T-helper 22 cell (primary cell): ENCODE measurements at places on chromosomes 12 and 14.

DNA sequence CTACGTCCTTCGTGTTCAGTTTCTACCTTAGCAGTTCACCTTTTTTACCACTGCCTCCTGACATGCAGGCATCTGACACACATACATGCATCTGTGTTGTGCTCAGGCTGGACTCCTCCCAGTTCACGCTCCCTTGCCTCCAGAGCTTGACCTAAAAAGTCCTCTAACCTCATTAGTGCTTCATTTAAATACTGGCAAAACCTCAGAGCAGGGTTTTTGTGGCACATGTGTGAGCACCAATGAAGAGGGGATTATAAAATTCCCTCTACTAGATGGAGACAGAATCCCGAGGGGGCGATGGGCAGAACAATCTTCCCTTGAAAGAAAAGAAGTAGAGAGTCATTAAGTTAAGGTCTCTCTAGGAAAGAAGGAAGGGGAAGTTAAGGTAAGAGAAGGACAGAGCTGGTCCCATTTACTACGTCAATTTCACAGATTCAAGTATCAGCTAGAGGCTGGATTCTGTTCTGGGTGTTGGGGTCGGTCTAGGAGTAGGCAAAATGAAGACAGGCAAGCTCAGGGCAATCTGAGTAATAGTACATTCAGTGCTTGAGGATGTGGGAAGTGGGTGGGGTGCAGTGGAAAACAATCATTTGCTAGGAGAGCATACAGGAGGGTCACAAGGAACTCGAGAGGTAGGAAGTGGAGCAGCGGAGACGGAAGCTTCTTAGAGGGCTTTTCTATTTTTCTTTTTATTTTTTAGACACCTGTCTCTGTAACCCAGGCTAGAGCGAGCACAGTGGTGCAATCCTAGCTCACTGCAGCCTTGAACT, 7.5 kb downstream of the HAL start:
- DNase-seq = no peak

DNA sequence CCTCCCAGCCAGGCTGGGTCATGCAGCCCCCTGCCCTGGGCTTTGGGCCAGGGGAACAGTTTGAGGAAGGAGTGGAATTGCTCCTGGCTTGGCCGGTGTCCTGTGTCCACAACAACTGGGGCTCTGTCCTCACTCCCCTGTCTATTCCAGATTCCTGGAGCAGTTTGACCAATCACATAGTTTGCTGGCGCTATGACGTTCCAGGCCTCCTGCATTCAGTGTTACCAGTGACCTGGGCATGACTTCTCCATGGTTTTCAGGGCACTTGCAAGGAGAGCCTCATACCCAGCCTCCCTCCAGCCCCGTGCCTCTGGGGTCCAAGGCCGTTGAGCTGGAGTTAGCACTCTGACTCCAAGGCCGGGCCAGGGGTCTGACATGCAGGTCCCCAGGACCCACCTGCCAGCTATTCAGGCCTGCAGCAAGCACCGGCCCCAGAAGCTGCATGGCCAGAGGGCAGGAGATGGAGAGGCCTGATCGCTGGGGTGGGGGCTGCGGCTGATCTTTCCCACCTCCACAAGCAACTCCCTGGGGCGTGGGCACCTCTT, 34.2 kb downstream of the ISCA2 start:
- DNase-seq = no peak

DNA sequence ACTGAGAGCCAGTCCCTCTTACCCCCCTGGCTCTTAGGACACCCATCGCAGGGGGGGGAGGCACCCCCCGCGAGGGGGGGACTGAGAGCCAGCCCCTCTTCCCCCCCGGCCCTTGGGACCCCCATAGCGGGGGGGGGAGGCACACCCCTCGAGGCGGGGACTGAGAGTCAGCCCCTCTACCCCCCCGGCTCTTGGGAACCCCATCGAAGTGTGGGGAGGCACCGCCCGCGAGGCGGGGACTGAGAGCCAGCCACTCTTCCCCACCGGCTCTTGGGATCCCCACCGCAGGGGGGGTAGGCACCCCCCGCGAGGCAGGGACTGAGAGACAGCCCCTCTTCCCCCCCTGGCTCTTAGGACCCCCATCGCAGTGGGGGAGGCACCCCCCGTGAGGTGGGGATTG, 48.8 kb downstream of the DDX11 start:
- DNase-seq = no peak

DNA sequence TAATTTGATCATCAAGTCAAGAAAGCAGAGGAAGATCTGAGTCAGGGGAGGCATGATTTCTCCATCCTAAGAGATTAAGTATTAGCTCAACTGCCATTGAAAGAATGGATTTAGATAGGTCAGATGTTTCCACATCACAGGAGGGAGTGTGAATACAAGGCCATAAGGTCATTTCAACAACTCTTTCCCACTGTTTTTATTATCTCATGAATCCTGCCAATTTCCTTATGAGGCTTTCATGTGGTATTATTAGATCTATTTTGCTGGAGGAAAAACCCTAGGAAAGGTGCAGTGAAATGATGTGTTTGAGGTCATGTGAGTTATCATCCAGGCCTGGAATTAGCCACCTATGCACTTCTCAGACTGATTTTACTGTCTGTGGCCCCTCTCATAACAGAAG, 269.0 kb downstream of the NOVA1 start:
- no peak for DNase-seq

DNA sequence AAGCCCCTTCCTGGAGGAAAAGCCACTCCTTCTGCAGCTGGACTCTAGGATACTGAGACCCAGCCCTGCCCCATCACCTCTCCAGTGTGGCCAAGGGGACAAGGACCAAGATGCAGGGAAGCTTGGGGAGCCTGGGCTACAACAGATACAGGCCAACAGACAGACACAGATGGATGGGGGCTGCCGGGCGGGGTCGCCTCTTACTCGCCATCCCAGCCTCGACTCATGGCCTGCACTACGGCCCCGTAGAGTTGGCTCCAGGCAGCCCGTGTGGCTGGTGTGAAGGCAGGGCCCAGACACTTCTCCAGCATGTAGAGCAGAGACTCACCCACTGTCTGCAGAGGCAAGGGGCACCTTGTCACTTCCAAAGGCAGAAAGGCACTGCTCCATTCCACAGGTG, 4.7 kb downstream of the NGB start:
- DNase-seq = no peak

DNA sequence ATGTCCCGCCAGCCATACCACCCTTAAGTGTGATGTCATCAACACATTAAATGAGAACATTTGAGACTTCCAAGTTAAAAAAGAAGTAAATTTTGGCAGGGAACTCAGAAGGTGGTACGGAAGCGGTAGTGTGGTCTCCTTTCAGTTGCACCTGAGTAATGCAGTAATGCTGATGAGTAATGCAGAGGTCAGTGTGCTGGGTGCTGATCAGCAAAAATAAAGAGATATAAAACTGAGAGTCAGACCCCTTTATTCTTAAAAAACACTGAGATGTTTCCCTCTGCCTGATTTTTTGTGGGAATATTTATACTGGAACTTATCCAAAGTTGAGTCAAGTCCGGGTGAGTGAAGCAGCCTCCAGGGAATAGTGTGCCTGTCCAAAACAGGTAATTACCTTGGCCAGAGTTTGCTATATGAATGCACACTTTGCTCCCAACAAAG, 370.6 kb upstream of the PRICKLE1 start:
- DNase-seq = no peak

DNA sequence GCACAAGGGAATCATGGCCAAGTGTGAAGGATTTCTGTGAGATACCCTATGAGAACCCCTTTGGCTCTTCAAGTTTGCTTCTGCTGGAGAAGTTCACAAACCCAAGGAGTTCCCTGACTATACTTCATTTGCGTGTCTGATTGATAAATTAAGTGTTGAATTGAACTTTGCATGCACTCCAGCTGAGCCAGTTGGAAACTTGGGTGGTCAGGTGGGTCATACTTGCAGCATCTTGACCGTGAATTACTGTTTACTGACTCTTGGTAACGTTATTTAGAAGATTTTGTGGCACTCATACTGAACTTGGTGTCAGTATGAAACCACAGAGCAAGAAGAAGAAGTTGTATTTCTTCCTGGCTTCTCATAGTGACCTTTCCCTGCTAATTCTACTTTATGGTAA, 77.5 kb downstream of the TGFB3 start:
- DNase-seq = no peak

- DNase-seq = no peak
Measured at GRCh38 chr14:105247715-105248367, 492 bp upstream of the BTBD6 start.

DNA sequence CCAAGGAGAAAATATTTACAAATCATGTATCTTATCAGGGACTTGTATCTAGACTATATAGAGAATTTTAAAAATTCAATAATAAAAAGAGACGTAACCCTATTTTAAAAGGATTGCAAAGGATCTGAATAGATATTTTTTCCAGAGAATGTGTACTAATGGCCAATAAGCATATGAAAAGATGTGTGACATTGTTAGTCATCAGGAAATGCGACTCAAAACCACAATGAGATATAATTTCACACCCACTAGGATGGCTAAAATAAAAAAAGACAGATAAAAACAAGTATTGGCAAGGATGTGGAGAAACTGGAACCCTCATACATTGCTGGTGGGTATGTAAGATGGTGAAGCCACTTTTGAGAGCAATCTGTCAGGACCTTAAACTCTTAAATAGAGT, 141.9 kb upstream of the BMP4 start:
- DNase-seq = no peak

- no peak for DNase-seq
Measured at GRCh38 chr12:108156717-108157116, 27.6 kb downstream of the WSCD2 start.

GRCh38 chr12:123731596-123731995, 19.4 kb downstream of the ATP6V0A2 start:
- DNase-seq = no peak

DNA sequence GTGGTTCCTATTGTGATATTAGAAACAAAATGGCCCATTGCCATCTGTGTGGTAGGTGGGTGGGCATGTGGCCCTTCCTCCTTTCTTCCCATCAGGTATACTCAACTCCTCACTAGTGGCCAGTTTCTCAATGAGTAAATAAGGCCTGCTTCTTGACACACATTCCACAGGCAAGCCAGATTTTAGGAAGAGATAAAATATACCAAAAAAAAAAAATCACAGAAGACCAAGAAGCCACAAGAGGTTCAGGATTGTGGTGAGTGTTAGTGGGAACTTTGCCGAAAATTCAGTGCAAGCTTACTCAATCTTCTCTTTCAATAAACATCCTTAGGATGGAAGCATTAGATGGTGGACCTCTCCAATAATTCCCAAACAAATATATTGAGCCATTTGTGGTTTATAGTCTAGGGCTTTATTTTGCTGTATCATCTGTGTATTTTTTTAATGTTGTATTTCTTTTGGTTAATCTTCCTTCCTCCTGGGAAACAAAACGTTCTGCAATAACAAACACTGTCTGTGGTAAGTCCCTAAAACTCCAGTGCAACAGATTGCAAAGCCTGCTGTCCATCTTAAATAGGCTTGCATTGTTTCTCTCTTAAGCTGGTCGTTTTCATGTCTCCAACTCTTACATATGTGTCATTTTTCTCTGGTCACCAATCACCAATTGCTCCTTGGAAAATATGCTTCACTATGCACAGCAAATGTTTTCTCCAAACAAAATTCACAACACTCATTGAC, 289.9 kb upstream of the KITLG start:
- DNase-seq = no peak

DNA sequence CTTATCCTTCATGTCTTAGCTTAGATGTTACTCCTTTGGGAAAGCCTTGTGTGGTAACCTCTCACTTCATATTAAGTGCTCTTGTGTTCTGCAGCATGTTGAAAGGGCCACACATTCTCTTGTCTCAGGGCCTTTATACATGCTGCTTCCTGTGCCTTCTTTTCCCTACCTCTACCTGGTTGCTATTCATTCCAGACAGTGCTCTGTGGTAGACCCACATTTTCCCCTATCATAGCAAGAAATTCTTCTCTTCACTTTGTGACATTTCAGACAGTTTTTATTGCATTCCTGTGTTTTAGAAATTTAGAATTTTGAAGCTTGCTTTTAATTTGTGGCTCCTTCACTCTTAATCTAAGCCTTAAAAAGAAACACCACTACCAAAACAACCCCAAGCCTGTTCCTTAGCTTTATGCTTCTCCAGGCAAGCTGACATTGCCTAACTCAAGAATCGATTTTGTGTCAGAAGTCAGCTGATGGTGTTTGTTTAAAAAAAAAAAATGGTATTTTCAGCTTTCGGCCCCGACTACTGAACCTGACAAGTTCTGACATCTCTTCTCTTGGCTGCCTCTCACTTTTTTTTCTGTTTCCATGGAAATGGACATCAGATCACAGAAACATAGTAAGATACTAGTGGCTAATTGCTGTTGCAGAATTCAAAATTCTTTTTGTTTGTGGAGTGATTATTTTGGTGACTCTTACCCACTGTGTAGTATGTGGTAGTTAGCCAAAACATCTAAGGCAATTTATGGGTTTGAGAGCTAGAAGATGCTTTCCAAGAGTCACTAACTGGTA, 156.3 kb downstream of the NUBPL start:
- no peak for DNase-seq

GRCh38 chr12:52832451-52832850, 1.7 kb downstream of the KRT79 start:
- DNase-seq = no peak

- no peak for DNase-seq
Measured at GRCh38 chr14:70755655-70756054, 53.7 kb downstream of the MAP3K9 start.

DNA sequence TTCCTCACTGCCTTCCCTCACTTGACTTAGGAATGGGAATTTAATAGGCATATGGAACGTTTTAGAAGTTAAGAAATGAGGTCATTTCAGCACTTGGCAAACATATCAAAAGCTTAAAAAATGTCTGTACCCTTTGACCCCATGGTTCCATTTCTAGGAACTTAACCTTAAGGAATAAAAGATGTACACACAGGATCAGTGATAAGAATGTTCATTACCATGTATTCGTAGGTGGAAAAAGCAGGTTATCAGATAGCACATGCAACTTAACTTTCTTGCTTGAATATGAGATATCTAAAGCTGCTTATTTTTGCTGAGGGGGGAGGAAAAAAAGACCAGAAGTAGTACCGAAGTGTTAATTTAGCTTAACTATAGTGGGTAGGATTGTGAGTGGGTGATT, 57.2 kb downstream of the TTLL5 start:
- DNase-seq = no peak

- no peak for DNase-seq
Measured at GRCh38 chr12:48863291-48863690, 2.4 kb downstream of the RND1 start.

- no peak for DNase-seq
Measured at GRCh38 chr12:126358806-126359205, 1293.6 kb downstream of the AACS start.

DNA sequence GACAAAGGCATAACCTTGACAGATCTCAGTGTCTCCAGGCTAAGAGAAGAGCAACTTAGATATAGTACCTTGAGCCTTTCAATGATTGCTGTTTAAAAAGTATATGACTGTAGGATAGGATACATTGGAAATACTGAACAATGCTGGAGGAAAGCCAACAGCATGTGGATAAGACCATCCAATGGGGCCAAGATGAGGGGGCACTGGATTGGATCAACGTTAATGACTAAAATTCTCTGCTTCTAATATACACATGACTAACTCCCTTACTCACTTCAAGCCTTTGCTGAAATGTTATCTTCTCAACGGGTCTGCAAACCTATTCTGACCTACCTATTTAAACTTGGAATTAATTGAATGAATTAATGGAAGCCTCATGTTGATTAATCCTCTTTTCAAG, 354.9 kb downstream of the RAD51B start:
- no peak for DNase-seq

GRCh38 chr12:122029620-122030423, 8.1 kb downstream of the BCL7A start:
- no peak for DNase-seq

- DNase-seq = no peak
Measured at GRCh38 chr12:110338754-110339153, 57.7 kb downstream of the ATP2A2 start.
